ENCODE measurements at places on chromosomes 2 and 18. TPM values are rescaled to one million over a fixed set of nuclear protein-coding genes. Genes with fewer than 3 reads are reported as not detected.

- ATAC-seq: no peak
Measured at GRCh38 chr2:60966507-60967405, 50.8 kb upstream of the PEX13 start.

GRCh38 chr18:62897153-62897552 lies 181.8 kb downstream of the PHLPP1 start:
- peak; percentile 61 for ATAC-seq

GRCh38 chr18:26654616-26655524 lies 106.5 kb upstream of the KCTD1 start:
- ATAC-seq: no peak

- ATAC-seq: peak; percentile 79
Measured at GRCh38 chr2:30231212-30231995, at the start of gene LBH. Gene LBH, plus strand, starts transcription at chr2:30231534. Its CDS starts 205 bp downstream, at chr2:30231739.

- ATAC-seq: no peak
Measured at GRCh38 chr2:42404676-42405075, 43.7 kb upstream of the COX7A2L start.

The CLEC4F gene
- not detected for total RNA-seq

- no peak for ATAC-seq
Measured at GRCh38 chr18:41594582-41594981, 360.5 kb upstream of the PIK3C3 start.

- ATAC-seq: no peak
Measured at GRCh38 chr2:219607931-219608330, 10.3 kb downstream of the STK11IP start.

DNA sequence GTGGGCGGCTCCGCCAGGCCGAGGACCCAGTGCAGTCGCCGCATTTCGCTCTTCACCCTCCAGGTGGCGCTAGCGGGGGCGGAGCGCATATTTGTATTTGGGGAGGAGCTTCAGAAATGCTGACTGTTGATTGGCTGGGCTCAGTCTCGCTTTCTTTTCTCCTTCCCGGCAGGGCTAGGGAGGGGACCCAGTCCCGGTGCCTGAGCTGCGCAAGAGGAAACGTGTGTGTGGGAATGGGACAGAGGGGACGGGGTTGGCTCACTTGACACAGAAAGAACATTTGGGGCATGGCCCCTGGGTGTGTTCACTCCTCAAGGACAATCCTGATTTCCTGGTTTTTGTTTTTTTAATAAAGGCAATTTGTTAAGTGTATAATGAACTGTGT lies 20.3 kb upstream of the DNMT3A start:
- peak; percentile 96 for ATAC-seq

The GREB1 gene
- 0.60 TPM for total RNA-seq

DNA sequence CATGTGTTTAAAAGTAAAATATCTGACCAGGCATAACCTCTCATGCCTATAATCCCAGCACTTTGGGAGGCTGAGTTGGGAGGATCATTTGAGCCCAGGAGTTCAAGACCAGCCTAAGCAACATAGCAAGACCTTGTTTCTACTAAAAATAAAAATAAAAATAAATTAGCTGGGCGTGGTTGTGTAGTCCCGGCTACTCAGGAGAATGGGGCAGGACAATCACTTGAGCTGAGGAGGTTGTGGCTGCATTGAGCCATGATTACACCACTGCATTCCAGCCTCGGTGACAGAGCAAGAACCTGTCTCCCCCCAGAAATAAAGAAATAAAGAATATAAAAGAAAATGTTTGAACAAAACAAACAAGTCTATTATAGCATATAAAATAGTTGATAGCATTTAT lies 158.3 kb downstream of the ZBTB7C start:
- no peak for ATAC-seq

The SLC16A14 gene
- total RNA-seq: 3.8 TPM

DNA sequence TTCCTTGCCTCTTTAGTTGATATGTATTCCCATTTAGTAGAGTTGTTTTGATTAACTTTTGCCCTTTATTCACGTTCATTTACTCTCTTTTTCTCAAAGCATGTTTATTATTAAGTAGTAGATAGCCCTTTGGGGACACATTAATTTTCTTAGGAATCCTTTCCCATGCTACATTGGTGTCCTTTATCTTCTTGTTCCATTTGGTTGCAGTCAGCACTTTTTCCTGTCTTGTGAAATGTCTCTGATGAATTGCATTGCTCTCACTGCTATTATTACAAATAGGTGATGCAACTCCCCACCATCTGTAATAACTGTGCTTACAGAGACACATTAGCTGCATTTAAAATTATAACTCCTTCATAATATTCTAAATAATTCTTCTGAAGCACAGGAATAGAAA lies 428.5 kb upstream of the CNTNAP5 start:
- no peak for ATAC-seq

DNA sequence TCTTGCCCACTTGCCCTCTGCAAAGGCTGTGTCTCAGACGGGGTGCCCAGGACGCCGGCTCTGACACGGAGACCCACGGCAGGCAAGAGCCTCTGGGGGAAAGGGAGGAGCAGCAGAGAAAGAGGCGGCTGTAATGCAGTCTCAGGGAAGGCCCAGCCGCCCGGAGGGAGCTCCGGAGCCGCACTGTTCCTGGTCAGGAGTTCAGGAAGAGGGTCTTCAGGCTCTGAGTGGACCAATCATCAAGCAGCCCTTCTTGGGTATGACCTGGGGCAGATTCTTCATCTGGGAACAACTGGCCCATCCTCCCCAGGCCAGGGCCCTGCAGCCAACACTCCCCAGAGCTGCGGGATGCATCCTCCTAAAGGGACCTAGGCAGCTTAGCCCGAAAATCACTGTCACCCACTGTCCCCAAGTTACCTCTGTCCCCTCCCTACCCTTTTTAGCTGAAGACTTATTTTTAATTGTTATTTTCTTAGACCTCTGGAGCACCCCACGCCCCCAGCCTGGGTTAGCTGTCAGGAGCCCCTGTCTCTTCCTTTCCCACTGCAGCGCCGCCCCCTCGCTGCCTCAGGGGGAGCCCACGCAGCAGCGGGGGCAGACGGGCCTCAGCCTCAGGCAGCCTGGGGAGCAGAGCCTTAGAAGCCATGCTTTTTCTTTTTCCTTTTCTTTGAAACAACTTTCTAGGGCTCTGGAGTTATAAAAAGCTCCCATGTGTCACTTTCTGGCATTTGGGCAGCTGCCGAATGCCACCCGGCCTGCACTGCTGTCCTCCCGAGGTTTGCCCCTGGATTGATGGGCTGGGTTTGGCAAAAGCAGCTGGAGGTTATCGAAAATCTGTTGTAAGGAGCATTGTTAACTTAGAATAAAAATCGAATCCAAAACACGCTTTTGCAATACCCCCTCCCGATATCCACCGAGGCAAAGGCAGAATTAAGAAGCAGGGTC lies 644 bp upstream of the NEU2 start:
- ATAC-seq: no peak

GRCh38 chr2:59938181-59938580 lies 615.3 kb downstream of the BCL11A start:
- peak; percentile 20 for ATAC-seq

The LOXL3 gene
- 0.52 TPM for total RNA-seq

GRCh38 chr18:13511961-13512577 lies 214.3 kb downstream of the FAM210A start:
- ATAC-seq: no peak

- no peak for ATAC-seq
Measured at GRCh38 chr2:17545680-17546613, 5.5 kb downstream of the VSNL1 start.

- no peak for ATAC-seq
Measured at GRCh38 chr2:13986119-13986720, 646.3 kb upstream of the LRATD1 start.

GRCh38 chr18:12372406-12372805 lies 4.6 kb downstream of the AFG3L2 start:
- ATAC-seq: no peak

The ZSWIM2 gene
- total RNA-seq: not detected

Measured in esophagus mucosa (tissue), 1 donor.